ENCODE measurements at places on chromosomes 6 and 20.

- DNase-seq = no peak
Observed at GRCh38 chr20:60016406-60016805, 58.2 kb downstream of the CDH26 start.

- DNase-seq = no peak
Observed at GRCh38 chr6:10534419-10534762, 13.2 kb downstream of the GCNT2 start.

DNA sequence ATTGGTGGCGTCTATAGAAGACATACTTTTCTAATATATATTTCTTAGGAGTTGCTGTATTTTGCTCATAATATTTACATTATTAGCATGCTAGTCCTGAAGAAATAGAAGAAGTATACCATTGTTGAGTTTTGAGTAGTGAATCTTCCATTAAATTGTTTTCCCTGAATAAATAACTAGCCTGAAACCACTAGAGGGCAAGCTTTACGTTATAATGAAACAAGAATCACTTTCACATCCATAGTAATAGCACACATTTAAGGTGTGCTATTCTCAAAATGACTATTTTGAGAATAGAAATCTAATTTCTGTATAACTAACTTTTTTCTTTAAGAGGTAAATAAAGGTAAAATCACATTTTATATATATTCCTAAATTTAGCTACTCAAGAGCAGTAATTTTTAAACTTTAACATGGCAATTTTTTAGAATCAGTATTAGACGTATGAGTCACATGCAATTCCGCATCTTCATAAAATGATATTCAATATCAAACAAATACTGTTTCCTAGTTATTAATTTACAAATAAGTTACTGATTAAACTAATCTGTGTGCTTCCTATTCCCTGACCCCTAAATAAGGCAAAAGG lies 213.2 kb upstream of the MANEA start:
- peak; percentile 2 for DNase-seq

DNA sequence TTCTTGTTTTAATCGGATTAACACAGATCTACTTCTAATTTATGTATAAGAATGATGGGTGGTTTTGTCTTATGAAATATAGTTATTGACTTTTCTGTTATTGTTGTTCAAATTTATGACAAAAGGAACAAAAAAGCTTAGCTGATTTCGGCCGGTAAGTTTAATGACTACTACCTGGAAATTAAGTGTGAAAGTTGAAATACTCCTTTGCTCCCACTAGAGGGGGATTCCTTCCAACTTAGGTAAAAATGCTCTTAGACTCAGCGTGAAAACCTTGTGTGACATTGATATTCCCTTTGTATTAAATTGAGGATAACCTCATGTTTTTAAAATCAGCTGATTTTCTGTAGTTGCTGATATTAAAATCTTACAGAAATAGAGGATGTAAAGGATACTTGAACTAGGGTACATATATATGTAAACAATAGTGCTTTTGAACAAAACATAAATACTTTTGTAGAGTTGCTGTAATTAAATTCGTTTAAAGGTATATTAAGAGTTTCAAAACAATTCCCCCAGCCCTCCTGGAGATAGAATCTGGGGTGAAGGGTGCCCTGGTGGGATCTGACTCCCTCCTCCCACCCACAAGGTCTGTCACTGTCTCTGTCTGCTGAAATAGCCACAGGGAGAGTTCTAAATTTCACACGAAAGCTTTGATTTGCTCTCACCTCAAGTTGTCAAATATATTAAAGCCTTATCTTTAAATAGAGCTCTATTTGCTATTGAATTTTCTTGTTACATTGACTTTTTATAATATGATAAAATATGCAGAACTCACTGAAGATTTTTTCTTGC lies 257.5 kb downstream of the ARID1B start:
- peak; percentile 70 for DNase-seq

- no peak for DNase-seq
Observed at GRCh38 chr20:11740975-11741374, 176.7 kb upstream of the BTBD3 start.

DNA sequence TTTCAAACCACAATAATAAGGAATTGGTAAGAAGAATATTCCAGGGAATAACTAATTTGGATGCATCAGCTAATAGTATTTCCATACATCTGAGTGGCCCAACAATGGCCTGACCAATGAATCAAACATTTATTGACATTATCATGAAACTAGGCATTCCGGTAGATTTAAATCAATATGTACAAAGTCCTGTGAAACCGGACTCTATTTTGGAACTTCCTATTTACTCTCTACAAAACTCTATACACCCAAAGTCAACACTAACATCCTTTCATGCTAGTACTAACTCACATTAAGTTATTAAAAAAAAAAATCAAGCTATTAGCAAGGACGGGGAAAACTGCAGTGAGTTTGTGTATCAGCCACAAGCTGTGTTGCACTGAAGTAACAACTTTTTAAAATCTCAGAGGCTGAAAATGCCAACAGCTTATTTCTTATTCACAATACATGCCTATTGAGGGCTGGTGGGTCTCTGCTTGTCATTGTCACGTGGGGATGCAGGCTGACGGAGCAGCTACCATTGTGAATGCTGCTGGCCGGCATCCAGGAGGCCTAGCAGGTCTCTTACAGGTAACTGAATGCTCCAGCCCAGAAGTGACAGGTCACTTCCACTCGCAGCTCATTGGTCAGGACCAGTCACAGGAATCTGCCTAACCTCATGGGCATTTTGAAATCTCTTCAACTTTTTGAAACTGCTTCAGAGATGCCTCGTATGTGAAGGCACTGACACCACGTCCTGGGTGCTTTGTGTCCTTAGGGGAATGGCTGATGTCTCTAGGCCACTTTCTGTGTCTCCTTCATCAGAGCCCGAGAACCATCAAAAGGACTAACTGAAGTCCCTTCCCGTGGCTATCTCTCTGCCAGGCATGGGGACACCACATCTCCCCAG lies 76.3 kb downstream of the SLC22A23 start:
- no peak for DNase-seq

GRCh38 chr20:56428881-56429280 lies 16.8 kb downstream of the CASS4 start:
- no peak for DNase-seq

GRCh38 chr20:7665376-7665775 lies 274.9 kb downstream of the HAO1 start:
- no peak for DNase-seq

DNA sequence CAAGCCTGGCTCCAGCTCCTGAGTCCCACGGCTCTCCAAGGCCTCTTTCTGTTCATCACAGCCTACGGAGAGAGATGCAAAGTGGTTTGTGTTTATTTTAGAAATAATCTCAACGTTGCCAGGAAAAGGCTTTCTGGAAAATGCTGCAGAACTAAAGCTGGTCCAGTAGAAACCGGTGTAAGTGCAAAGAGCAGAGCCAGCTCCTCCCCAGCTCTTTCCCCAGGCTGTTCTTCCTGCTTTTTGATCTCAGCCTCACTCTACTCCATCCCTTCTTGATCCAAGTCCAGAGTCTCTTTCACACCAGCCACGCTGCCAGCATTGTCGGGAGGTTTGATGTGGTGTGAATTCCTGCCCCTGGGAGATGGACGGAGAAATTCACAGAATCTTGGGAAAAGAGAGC lies 69.8 kb downstream of the TMEM170B start:
- DNase-seq = peak; percentile 64

DNA sequence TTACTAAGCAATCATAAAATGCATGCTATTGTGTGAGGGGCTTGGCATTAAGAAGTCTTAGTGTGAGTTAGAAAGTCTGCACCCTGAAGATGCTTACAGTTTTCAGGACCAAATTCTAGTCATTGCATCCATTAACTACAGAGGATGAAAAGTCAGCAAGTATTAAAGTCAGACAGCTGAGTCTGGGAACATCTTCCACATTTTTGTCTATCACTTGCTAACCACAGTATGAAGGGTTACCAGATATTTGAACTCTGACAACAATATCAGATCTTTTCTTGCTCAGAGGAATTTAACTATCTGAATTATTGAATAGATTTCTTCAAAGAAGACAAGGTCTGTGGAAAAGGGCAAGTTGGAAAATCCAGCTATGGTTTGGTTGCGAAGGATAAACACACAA lies 264.4 kb downstream of the BTBD9 start:
- no peak for DNase-seq

DNA sequence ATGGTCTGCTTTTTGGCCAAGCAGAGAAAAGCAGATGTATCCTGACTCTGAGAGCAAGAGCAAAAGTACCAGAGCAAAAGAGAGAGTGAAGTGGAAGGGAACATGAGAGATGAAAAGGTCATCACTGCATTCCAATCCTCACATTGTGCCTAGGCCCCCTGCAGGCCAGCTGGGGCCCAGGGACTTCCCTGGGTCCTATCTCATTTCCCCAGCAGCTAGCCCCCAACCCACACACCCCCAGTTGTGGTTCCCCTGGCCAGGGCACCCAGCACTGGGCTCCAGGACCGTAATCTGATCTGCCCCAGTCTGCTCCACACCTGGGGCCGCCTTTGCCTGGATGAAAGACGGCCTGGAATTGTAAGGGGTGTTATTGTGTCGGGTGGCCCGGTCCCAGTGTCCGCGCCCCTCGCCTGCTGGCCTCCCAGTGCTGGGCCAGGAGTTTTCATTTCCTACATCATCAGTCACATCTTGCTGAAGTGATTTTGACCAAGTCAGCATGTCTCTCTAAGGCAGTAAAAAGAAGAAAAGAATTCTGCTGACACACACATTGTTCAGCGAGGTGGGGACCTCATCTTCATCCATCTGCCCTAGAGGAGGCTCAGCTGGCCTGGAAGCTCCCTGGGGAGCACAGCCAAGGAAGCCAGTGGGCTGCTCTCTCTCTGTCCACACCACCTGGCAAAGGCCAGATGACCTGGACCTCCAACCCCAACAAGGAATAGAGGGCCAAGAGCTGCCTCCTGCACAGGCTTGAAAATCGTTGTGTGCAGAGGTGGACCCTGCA lies 4.0 kb upstream of the BMP7 start:
- no peak for DNase-seq

Data from M059J (cell line).